ENCODE measurements at places on chromosomes 5 and 9.

DNA sequence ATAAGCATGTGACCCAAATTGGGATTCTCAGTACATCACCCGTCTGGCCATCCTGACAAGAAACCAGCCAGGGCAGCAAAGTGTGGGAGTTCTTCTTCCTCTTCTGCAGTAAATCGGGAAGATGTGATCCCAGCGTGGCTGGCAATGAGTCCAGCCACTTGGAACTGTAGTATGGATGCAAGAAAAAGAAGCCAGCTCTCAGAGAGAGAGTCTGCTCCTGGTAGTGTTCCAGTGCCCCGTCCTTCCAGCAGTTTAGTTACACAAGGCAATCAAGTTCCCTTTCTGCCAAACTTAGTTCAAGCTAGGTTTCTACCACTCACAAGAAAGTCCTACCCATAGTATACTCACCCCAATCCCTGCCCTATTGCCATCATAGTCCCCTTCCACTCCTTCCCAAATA lies 65.6 kb downstream of the CDK5RAP2 start:
- no peak for DNase-seq

GRCh38 chr5:128749136-128749898 lies 211.3 kb upstream of the FBN2 start:
- DNase-seq, result no peak

GRCh38 chr5:173915310-173916014 lies 27.3 kb downstream of the CPEB4 start:
- no peak for DNase-seq

DNA sequence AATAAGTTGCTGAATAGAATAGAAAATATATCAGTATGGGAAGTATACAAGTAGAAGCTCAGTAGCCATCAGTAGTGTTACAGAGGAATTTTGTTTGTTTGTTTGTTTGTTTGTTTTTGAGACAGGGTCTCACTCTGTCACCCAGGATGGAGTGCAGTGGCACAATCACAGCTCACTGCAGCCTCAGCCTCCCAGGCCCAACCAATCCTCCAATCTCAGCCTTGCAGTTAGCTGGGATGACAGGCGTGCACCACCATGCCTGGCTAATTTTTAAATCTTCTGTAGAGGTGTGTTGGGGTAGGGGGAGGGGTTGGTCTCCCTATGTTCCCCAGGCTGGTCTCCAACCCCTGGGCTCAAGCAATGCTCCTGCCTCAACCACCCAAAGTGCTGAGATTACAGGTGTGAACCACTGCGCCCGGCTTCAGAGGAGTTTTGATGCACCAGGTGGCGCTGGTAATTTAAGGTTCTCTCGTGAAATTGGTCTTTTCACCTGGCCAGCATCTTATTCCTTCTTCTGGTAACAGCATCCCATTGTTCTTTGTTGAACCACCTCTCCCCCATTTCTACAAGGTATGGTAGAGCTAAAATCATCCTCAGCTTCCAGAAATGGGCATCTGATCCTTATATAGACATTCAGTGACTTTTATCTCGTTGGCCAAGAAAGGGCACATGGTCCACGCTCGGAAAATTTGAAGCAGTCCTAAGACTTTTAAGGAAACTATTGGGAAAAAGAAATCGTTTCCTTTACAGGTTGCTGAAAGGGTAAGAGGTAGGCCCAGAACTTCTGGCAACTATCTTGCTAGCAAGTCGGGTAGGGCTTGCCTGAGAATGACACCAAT lies 157.1 kb downstream of the ARRDC3 start:
- peak; percentile 14 for DNase-seq

GRCh38 chr9:127496974-127497373 lies 45.7 kb downstream of the LRSAM1 start:
- no peak for DNase-seq

DNA sequence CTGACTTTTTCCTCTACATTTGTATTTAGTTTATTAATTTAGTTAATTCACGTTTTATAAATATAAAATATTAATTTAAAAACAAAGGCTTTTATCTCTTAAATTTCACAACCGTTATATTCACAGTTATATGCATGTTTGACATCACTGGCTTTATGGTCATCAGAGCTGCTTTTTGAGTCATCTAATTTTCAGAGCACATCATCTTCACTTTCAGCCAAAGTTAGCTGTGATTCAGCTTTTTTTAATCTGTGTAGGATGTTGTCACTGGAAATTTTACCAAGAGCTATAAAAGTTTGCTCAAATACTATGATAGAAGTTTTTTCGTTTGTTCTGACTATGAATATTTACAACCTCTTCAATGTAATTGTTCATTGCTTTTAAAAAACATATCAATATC lies 12.4 kb downstream of the CDC37L1 start:
- no peak for DNase-seq

- DNase-seq, result no peak
Observed at GRCh38 chr9:94826044-94826443, 99.5 kb downstream of the AOPEP start.
